ENCODE measurements at places on chromosomes 2 and 18. TPM values are rescaled to one million over a fixed set of nuclear protein-coding genes. Genes with fewer than 3 reads are reported as not detected.
A peak's percentile ranks its signal among the peaks of the same experiment; 100 is the strongest.

Gene FEV
- total RNA-seq = not detected

DNA sequence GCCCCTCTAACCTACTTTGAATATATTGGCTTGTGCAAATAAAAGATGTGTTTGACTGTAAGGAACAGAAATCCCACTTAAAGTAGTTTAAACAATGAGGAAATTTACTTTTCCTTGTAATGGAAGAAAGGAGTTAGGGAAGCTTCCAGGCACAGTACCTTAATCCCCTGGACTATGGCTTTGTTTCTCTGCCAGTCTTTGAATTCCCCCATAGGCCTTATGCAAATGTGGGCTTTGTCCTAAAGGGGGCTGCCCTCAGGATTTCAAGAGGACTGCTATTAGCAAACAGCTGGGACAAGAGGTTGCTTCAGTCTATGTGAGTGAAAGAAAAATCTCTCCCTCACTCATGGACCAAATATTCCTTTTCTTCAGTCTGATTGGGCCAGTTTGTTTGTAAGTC lies 255.1 kb upstream of the THSD7B start:
- no peak for DNase-seq
- no peaks in the 10 kb centered on the region for H3K36me3 ChIP-seq
- H3K4me1 ChIP-seq = no peaks in the 10 kb centered on the region

GRCh38 chr18:23870676-23871380 lies 143.7 kb upstream of the TTC39C start:
- no peak overlapping the region for H3K4me3 ChIP-seq
- H3K27ac ChIP-seq = no peak overlapping the region
- no peaks in the 10 kb centered on the region for H3K36me3 ChIP-seq
- H3K27me3 ChIP-seq = no peaks in the 10 kb centered on the region

DNA sequence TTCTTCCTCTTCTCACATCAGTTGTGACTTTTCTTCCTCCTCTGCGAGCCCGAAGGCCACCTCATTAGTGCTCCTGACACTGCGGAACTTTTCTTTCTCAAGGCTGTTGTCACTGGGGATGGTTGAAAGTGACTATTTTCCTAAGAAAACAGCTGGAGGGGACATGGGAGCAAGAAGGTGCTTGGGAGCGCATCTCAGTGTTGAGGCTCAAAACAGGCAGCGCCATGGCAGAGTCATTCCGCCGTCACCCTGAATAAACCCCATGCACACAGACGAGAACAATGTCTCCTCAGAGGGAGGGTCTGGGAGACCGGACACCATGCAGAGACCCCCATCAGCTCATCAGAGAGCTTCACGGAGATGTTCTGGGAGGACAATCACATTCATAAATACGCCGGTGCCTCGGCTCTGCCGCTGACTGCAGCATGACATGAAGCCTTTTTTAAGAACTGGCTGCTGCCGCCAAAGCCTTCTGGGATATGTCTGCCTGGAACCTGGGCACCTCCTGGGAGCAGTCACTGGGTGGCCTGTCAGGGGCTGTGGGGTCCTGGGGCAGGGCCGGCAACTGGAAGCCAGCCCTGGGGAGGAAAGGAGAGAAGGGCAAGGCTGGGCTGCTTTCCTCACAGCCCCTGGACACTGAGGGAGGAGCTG lies 19.2 kb downstream of the ATOH8 start:
- DNase-seq = peak; percentile 64
- peaks cover 92% of the 10 kb centered on the region for H3K4me1 ChIP-seq
- no peaks in the 10 kb centered on the region for H3K36me3 ChIP-seq
- peak overlapping the region; percentile 94 for H3K27ac ChIP-seq
- peaks cover 5% of the 10 kb centered on the region for H3K27me3 ChIP-seq
- peak overlapping the region; percentile 30 for H3K4me3 ChIP-seq

Gene MROH2A
- not detected for total RNA-seq

All from heart right ventricle (tissue), 16 donors.